ENCODE measurements at places on chromosomes 7 and 10.

GRCh38 chr7:121079425-121080169 lies 91.1 kb downstream of the CPED1 start:
- DNase-seq = no peak

DNA sequence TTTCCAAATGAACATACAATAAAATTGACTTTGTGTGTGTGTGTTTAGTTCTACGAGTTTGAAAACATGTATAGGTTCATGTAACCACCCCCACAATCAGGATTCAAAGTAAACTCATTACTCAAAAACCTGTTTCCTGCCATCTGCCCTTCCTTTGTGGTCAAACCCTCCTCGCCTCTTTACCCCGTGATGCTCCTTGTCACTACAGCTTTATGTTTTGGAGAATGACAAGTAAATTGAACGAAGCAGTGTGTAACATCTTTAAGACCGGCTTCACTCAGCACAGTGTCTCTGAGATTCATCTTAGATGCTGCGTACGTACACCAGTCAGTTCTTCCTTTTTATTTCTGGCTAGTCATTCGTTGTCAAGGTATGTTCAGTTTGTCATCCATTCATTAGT lies 54.6 kb upstream of the MKI67 start:
- DNase-seq = no peak

GRCh38 chr10:21053953-21054690 lies 157.0 kb upstream of the NEBL start:
- DNase-seq = no peak

- no peak for DNase-seq
Observed at GRCh38 chr10:18144396-18144795, 4.2 kb downstream of the CACNB2 start.

DNA sequence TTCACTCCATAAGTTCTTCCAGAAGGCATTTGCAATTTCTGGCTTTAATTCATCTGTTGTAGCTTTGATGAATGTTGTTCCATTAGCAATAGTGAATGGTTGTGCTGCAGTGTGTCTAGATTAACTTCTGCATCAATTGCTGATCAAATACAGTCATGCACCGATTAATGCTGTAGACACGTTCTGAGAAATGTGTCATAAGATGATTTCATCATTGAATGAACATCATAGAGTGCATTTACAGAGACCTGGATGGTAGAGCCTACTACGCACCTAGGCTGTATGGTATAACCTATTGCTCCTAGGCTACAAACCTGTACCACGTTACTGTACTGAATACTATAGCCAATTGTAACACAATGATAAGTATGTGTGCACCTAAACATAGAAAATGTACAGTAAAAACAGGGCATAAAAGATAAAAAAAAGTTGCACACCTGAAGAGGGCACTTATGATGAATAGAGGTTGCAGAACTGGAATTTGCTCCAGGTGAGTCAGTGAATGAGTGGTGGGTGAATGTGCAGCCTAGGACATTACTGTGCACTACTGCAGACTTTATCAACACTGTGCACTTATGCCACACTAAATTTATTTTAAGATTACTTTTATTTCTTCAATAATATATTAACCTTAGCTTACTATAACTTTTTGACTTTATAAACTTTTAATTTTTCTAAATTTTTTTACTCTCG lies 170.7 kb downstream of the HERPUD2 start:
- no peak for DNase-seq

GRCh38 chr7:118218413-118219156 lies 5.9 kb upstream of the ANKRD7 start:
- no peak for DNase-seq

All from esophagus squamous epithelium (tissue), 5 donors.